ENCODE measurements at places on chromosomes 7 and 10. TPM values are rescaled to one million over a fixed set of nuclear protein-coding genes. Genes with fewer than 3 reads are reported as not detected.
A peak's percentile ranks its signal among the peaks of the same experiment; 100 is the strongest.

DNA sequence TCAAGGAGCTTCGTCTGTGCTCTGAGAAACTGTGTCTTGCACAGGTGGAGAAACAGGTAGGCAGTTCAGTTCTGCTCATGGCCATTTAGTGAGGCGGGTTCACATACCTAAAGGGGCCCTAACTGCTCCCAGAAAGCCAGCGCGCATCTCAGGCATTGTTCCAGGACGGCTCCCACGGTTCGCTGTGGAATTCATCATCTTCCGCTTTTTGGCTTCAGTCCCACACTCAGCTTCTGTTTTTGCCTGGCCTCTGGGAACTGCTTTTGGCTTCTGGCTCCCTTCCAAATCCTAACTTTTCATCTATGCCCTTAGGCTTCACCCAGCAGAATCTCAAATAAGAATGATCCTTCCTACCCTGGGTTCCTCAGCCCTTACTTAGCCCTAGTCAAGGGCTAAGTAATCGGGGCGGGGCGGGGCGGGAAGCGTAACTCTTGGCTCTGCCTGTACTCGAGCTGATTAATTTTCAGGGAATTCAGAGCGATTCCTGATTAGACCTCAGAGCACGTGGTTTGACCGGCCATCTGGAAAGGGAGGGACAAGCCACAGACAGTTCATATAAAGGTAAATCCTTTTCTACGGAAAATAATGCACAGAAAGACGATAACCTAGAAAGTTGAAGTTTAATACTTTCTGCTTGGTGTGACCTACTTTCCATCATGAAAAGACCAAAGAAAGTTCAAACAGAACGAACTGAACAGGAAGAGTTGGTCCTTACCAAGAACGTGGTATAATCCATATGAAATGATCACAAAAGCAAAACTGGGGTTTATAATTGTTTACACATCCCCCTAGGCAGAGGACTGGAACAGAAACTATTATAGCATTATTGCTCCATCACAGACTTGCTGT, 105.7 kb downstream of the ST8SIA6 start:
- H3K4me1 ChIP-seq: no peaks in the 10 kb centered on the region
- DNase-seq: peak; percentile 32
- H3K4me3 ChIP-seq: peak overlapping the region; percentile 60
- peak overlapping the region; percentile 71 for H3K27ac ChIP-seq
- H3K36me3 ChIP-seq: no peaks in the 10 kb centered on the region

NRG3 gene
- total RNA-seq: 0.16 TPM

DNA sequence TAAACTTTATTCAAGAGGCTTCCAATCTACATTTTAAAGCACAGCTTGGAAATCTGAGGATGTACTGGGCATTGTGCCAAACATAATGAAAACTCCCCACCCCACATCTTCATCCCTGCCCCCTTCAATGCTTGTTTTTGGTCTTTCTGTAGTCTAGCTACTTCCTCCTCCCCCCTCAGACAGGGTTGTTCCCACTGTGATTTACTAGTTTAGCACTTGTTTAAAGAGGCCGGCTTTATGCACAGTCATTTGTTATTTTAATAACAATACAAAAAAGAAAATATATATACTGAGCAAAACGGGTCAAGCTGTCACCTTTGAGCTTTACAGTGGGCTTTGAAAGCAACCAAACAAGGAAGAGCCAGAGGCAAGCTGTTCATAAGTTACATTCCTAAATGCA, 132.6 kb downstream of the CHRM2 start:
- DNase-seq: no peak
- H3K4me3 ChIP-seq: no peak overlapping the region
- H3K27me3 ChIP-seq: no peaks in the 10 kb centered on the region

SPDYE5 gene
- not detected for total RNA-seq

GRCh38 chr7:36182854-36183604, 30.0 kb downstream of the EEPD1 start:
- no peak overlapping the region for H3K27ac ChIP-seq
- no peak overlapping the region for H3K4me3 ChIP-seq
- H3K27me3 ChIP-seq: no peaks in the 10 kb centered on the region
- H3K4me1 ChIP-seq: no peaks in the 10 kb centered on the region
- DNase-seq: no peak

ASB10 gene
- total RNA-seq: not detected

STK31 gene
- 1.3 TPM for total RNA-seq

GRCh38 chr10:71817831-71818655, 33.0 kb downstream of the PSAP start:
- peaks cover 9% of the 10 kb centered on the region for H3K36me3 ChIP-seq
- H3K27me3 ChIP-seq: no peaks in the 10 kb centered on the region
- DNase-seq: no peak
- no peaks in the 10 kb centered on the region for H3K4me1 ChIP-seq
- H3K4me3 ChIP-seq: no peak overlapping the region

PON3 gene
- total RNA-seq: 5.9 TPM

DNA sequence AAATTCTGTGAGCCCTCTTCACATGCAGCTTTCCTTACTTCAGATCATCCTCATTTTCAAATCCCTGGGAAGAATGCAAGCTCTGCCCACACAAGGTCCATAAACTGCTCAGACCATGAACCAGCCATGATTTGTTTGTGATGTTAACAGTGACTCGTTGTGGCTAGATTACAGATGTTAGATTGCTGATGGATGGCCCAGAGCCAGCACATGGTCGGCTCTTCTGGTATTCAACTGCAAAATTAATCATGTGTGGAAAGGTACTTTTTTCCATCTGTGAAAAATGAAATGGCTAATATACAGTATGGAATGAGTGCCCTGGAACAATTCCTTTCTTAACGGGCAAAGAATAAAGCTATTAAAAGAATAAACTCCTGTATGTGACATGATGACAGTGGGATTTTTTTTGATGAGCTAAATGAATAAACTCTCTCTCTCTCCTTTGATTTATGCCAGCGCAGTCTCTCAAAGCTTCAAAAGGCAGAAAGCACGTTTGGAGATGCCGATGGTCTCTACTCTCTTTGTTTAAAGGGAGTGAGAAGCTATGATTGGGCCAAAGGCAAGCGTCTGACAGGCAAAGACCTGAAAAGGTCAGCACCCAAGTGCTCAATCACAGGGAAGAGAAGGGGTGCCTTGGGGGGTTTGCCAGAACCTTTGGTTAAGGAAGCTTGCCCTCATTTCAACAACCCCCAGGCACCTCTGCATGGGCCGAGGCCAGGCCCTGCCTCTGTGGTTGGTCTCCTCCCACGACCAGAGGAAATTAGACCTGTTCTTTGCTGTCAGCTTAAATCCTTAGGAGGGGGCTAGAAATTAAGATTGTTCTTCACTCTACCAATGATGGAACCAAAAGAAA, 444.0 kb upstream of the NFE2L3 start:
- H3K27me3 ChIP-seq: no peaks in the 10 kb centered on the region
- no peaks in the 10 kb centered on the region for H3K4me1 ChIP-seq
- DNase-seq: no peak
- no peak overlapping the region for H3K4me3 ChIP-seq
- no peaks in the 10 kb centered on the region for H3K36me3 ChIP-seq

DNA sequence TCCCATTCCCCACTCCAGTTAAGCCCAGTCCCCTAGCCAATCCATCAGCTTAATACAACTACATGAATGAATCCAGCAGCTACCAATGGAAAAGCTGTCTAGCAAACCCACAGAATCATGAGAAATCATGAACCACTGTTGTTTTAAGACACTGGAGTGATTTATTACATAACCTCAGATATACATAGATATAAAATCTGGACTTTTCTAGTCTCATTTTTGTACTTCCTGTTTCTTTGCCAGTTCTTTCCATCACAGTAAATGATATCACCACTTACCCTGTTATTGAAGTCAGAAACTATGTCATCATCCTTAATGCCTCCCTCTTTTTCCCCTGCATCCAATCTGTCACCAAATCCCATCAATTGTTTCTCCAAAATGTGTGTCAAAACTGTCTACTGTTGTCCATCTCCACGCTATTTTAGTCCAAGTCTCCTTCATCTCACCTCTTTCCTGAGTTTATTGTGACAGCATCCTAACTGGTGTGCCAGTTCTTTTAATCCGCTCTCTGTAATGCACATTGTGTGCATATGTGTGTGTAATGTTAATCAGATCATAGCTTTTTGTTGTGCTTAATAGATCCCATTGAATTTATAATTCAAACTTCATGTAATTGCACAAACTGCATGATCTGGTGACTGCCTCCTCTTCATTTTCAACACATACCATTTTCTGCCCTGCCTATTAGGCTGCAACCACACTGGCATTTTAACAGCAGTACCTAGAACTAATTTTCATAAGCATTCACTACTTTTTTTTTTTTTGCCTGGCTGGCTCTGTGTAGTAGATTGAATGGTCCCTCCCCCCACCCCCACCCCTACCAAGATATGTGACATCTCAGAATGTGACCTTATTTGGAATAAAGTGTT, 56.0 kb downstream of the MKLN1 start:
- no peaks in the 10 kb centered on the region for H3K36me3 ChIP-seq
- H3K4me1 ChIP-seq: no peaks in the 10 kb centered on the region
- DNase-seq: no peak
- H3K27me3 ChIP-seq: no peaks in the 10 kb centered on the region
- H3K27ac ChIP-seq: no peak overlapping the region

GRCh38 chr10:116385311-116385710, 42.3 kb upstream of the PNLIPRP3 start:
- H3K36me3 ChIP-seq: no peaks in the 10 kb centered on the region
- H3K4me3 ChIP-seq: no peak overlapping the region
- no peak overlapping the region for H3K27ac ChIP-seq
- no peak for DNase-seq

DNA sequence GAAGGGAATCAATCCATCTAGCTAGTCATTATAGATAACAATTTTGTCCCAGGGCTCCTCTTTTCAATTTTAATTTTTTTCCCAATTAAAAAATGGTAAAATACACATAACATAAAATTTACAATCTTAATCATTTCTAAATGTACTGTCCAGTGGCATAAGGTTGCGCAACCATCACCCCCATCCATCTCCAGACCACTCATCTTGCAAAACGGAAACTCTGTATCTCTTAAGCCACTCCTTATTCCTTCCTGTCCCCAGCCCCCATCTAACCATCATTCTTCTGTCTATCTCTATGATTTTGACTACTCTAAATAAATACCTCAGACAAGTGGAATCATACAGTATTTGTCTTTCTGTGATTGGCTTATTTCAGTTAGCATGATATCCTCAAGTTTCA, 46.1 kb upstream of the RAB18 start:
- no peak overlapping the region for H3K4me3 ChIP-seq
- no peaks in the 10 kb centered on the region for H3K27me3 ChIP-seq
- H3K27ac ChIP-seq: no peak overlapping the region
- no peaks in the 10 kb centered on the region for H3K4me1 ChIP-seq
- DNase-seq: no peak
- no peaks in the 10 kb centered on the region for H3K36me3 ChIP-seq

TMEM196 gene
- total RNA-seq: not detected

DNA sequence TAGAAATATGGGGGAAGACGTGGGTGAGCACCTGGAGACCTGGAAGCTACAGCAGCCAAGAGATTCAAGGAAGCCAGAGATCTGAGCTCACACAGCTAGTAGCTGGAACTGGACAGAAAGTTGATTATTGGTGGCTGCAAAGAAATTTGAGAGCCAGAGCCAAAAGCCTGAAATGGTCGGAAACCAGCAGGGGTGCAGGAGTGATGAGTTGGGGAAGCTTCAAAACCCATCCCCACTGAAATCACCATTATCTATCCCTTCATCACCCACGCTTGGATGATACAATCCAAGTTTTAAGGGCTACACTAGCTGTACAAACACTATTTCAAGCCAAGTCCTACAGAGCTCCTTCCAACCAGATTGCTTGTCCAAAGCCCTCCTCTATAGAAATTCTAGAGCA, 296.1 kb upstream of the NEBL start:
- H3K4me1 ChIP-seq: peaks cover 7% of the 10 kb centered on the region
- no peaks in the 10 kb centered on the region for H3K27me3 ChIP-seq
- peak overlapping the region; percentile 38 for H3K27ac ChIP-seq
- DNase-seq: no peak
- H3K4me3 ChIP-seq: no peak overlapping the region
- no peaks in the 10 kb centered on the region for H3K36me3 ChIP-seq
